Stimulated activated CD8-positive, alpha-beta memory T cell treated with anti-CD3 and anti-CD28 coated beads, Interleukin-7, amount 100 ng/mL, for 1 hour (primary cell): ENCODE measurements at places on chromosomes 4 and X.

DNA sequence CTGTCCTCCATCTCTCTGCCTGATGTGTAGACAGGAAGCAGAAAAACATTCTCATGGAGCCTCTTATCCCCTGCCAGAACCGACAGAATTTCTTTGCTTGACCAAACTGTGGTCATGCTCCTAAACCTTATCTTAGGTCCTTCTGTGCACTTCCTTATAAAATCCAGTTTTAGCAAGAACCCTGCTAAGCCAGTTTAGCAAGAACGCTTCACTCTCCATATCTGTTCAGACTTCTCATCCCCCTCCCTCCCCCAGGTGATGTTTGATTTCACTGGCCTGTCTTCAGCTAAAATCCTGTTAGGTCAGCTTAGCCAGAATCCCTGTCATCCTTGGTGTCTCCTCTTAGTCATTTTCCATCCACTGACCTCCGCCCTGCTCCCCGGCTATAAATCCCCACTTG lies 1130.9 kb upstream of the PRKX start:
- DNase-seq, result no peak

DNA sequence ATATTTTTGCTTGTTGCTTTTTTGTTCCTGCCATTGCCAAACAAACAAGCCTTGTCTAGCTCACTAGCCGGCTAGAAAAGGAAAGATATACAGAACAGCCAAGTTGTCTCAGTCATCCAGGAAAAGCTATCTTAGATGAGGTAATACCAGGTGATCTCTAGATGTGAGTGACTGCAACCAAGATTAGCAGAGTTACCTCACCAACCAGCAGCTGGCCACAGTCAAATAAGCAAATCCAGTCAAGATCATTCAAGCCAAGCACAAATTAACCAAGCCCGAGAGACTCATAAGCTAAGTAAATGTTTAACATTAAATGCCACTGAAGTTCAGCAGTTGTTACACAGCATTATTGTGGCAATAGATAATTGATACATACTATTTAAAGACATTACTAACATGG lies 108.6 kb downstream of the CENPC start:
- DNase-seq, result no peak

DNA sequence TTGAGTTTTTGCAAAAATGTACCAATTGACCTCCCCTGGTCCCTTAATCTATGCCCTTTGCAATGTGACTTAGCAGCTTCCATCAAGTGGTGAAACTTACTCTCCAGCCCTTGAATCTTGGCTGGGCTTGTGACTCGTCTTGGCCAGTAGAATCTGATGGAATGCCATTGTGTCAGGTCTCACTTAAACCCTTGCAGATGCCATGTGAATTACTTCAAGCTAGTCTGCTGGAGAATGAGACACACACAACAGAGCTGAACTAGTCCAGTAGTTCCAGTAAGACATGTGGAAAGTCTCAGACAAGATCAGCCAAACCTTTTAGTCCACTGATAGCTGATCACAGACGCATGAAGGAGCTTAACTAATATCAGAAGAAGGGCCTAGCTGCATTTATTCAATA lies 567.8 kb upstream of the CPEB2 start:
- no peak for DNase-seq

- DNase-seq, result no peak
Observed at GRCh38 chrX:48573690-48574269, 504 bp upstream of the RBM3 start.

DNA sequence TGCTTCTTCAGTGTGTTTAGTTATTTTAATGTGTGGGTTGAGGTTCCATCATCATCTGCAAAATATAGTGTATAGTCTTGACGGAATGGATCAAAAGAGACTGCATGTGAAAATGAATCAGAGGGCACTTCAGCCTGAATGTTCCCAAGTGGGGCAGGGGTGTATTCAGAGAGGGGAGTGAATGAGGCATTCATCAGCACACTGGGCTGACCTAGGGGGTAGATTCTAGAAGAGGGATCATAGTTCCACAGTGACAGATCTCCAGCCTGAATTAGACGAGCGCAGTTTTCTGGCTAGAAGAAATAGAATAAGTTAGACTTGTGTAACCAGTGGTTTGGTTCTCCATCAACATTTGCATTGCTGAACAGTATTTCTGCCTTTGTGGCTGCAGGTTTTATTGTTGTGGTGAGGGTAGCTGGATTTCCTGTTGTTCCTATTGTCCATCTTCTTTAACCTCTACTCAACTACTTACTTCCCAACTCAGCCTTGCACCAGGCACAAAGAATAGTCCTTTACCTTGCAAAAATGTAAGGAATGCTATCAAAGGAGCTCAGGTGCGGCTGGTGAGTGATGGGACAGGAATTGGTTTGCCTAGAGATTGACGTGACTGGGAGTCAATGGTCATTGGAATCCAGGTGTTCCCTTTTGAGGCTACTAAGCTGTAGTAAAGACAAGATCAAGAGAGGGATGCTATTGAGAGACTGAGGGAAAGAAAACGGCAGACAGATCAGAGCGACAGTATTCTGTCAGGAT lies 50.9 kb downstream of the NAP1L5 start:
- DNase-seq, result no peak

GRCh38 chr4:190014771-190015537 lies 12.1 kb downstream of the FRG2 start:
- no peak for DNase-seq

DNA sequence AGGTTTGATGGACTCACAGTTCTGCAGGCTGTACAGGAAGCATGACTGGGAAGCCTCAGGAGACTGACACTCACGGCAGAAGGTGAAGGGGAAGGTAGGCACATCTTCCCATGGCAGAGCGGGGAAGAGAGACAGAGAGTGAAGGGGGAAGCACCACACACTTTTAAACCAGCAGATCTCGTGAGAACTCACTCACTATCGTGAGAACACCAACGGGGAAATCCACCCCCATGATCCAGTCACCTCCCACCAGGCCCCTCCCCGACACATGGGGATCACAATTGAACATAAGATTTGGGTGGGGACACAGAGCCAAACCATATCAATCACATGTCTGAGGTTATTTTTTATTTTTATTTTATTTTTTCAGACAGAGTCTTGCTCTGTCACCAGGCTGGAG lies 4.9 kb upstream of the NAT8L start:
- no peak for DNase-seq

DNA sequence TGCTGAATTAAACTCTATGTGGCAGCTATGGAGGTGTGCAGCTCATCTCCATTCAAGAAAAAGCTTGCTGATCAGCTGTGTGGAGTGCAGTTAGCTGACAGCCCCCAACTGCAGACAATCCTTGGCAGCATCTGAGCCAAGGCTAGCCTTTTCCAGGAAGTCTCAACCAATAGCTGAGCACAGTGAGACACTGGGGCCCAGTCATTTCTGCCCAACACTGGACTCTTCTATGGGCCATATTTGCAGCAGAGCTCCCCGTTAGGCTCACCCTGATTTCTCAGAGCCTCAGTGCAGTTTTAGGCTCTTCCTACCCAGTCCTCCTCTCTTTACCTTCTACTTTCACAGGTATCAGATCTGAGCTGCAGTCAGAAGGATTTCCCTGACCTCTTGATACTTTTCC lies 12.9 kb downstream of the DDX53 start:
- no peak for DNase-seq

DNA sequence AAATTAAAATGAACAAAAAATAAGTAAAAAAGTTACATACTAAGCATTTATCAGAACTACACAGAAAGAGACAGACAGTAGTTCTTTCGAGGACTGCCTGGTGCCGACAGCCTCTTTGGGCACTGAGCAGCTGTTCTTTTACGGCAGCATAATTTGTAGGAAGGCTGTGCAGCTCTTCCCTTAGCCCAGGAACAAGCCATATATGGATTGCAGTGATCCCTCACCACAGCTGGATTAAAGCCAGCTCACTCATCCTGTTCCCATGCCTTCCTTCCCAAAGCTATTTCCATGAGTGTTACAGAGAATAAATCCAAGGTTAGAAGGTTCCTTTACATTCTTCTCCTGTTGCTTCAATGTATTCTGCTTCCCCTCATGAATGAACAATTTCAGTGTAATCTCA lies 71.7 kb downstream of the DDX60L start:
- no peak for DNase-seq

DNA sequence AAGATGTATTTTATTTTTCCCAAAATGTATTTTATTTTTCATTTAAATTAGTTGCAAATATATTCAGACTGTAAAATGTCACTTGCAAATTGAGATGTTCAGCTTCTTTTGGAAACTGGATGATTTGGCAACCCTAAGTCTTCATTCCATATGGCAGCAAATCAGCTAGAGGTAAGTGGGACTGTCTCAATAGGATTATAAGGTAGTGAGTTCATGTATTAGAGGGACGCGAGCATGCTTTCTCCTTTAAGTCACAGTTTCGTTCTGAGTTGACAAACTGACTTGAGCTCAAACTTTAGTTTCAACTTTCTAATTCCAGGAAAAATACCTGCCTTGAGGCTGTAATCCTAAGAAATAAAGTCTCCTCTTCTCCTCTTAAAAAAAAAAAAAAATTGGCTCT lies 44.2 kb upstream of the TMEM131L start:
- no peak for DNase-seq

- no peak for DNase-seq
Observed at GRCh38 chrX:134712272-134712671, 54.0 kb upstream of the PLAC1 start.

DNA sequence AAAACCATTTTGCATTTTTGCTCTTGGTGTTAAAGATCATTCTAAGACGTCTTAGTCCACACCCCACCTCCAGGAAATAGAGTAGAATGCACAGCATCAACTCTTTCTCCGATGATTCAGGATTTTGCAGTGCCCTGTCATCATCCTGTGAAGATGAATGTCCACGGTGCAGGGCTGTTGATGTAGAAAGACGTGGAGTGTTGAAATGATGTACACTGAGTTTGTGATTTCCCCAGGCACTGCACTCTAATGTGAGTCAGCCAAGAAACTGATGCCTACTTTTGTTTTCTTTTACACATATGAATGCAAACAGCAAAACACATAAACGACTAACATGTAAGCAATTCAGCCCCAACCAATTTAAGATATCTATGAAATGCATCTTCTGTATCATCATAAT lies 10.5 kb downstream of the LGI2 start:
- DNase-seq, result no peak

- DNase-seq, result no peak
Observed at GRCh38 chrX:24405959-24406358, 45.5 kb downstream of the SUPT20HL1 start.

GRCh38 chrX:42220666-42221065 lies 297.3 kb upstream of the CASK start:
- DNase-seq, result no peak

GRCh38 chr4:175252642-175253041 lies 334.5 kb downstream of the ADAM29 start:
- no peak for DNase-seq

DNA sequence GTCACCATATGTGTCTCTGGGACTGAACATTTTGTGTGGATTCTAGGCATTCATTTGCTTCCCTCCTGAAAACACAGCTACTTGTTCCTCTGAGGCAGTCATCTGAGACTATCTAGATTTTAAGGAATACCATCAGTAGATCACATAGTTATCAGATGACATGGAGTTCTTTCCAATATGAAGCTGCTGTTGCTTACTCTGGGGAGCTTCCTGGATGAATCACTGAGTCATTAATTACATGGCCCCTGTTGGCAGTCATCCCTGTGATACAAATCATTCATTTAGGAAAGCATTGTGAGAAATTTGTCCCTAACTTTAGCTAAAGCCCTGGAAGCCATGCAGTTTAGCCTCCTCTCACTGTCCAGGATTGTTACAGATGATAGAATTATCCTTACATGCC lies 98.2 kb upstream of the ARSJ start:
- DNase-seq, result no peak

DNA sequence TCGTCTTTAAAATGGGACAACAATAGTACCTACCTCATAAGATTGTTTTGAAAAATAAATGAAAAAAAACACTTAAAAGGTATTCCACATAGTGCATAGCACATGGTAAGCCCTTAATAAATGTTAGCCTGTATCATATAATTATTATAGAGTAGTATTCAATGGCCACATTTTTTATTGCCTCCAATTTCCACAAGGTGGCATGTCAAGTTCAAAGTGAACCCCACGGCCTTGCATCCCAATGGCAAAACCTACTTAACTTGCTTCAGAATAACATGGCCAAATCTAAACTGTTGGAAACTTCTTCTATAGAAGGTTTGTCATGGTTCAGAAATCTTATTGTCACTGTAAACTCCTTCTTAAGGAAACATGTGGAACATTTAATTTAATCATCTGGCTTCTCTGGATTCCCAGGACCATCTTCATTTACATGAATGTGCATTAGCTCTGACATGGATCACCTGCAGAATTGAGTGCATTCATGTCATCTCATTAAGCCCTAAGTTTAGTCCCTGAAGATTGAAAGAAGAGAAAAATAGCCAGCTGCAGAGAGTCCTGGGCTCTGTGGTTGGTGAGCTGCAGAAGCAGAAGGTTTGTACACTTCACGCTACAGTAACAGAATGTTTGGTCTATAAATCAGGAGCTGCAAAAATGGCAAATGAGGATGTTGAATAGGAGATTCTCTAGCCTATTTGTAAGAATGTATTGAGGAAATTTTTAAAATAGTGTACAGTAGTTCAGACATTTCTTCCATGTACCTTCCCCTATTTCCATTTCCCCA lies 61.0 kb downstream of the ANXA3 start:
- no peak for DNase-seq

DNA sequence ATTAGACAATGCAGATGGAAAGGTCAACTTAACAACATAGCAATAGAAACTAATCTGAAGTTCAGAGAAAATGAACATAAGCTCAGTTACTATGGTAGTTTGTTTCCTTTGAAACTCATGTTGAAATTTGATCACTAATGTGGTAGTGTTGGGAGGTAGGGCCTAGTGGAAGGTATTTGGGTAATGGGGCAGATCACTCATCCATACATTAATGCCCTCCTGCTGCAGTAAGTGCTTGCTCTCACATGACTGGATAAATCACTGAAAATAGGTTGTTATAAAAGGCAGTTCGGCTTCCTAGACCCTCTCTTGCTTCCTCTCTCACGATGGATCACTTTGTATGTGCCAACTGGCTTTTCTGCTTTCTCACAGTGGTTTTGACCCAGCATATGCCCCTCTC lies 567.4 kb upstream of the GALNT7 start:
- no peak for DNase-seq

- no peak for DNase-seq
Observed at GRCh38 chrX:10518073-10518472, 102.3 kb downstream of the MID1 start.

DNA sequence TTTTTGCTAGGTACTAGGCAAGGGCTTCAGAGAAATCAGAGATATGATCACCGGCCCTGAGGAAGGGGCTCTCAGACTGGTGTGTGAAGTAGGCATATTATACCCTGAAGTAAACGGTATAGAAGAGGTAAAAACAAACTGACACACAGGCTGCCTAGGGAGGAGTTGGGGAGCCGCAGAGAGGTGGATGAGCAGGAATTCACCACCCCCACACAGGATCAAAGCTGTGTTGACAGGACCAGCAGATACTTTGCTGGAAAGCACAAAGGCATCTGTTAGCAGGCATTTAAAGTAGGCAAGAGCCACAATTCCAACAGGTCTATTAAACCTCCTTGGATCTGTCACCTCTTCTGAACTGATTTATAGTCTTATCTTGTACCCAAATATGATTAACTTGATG lies 71.8 kb upstream of the GPR34 start:
- no peak for DNase-seq

- no peak for DNase-seq
Observed at GRCh38 chr4:23775694-23776093, 114.2 kb downstream of the PPARGC1A start.
